ENCODE measurements at places on chromosomes 2 and 18.

GRCh38 chr18:30352551-30353168 is 689.9 kb downstream of the DSC3 start:
- DNase-seq, result no peak

GRCh38 chr2:8276026-8276425 is 405.8 kb upstream of the ID2 start:
- no peak for DNase-seq

- no peak for DNase-seq
Measured at GRCh38 chr2:120246546-120247300, 5.9 kb upstream of the RALB start.

GRCh38 chr2:75960472-75961009 is 249.8 kb upstream of the GCFC2 start:
- no peak for DNase-seq

GRCh38 chr2:191064590-191064989 is 50.6 kb upstream of the STAT1 start:
- no peak for DNase-seq

DNA sequence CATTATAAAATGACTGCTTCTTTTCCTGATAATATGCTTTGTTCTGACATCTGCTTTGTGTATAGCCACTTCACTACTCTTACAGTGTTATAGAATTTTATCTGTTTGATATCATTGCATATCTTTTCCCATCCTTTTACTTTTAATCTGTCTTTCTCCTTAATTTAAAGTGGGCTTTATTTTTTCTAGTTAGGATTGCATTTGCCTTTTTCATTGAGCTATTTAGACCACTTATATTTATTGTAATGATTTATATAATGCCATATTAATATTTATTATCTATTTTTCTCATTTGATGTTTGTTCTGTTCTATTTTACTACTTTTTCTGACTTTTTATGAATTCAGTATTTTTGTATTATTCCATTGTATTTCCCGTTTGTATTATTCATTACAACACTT is 758.7 kb downstream of the TMEM182 start:
- no peak for DNase-seq

GRCh38 chr2:98894331-98895000 is 41.6 kb downstream of the CRACDL start:
- no peak for DNase-seq

DNA sequence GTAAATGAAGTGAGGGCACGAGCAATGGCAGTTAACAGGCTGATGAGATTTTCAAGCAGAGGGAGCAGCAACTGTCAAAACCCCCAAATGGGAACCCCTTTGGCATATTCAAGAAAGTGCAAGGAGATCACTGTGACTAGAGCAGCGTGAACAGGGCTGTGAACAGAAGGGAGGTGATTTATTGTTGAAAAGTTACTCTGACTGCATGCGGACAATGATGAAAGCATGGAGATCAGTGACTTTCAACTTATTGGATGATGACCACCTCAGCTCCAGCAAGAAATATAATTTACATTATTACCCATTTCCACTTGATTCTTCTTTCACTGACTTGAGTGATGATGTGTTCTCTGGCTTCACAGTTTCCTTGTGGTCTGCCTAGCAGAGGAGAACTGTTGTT is 187.8 kb upstream of the BOD1L2 start:
- DNase-seq, result no peak

DNA sequence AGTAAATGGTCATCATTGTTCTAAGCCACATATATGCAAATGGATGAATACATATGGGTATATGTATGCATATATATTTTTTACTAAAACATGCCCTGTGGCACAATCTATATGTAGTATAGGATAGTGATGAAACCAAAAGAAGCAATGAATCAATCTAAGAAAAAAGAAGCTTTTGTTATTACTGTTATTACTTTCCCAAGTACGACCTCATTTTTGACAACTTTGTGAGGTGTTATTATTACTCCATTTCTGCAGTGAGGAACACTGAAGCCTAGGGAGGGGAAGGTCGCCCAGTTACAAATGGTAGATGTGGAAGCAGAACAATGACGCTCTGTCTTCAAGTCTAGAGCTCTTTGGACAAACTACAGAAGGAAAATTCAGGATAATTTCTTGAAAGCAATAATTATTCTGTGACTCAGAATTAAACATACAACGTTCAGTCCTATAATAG is 38.3 kb downstream of the STAT4 start:
- no peak for DNase-seq

GRCh38 chr2:69345434-69345833 is 41.6 kb downstream of the GFPT1 start:
- no peak for DNase-seq

GRCh38 chr18:21444465-21445212 is 155.9 kb downstream of the ESCO1 start:
- no peak for DNase-seq

DNA sequence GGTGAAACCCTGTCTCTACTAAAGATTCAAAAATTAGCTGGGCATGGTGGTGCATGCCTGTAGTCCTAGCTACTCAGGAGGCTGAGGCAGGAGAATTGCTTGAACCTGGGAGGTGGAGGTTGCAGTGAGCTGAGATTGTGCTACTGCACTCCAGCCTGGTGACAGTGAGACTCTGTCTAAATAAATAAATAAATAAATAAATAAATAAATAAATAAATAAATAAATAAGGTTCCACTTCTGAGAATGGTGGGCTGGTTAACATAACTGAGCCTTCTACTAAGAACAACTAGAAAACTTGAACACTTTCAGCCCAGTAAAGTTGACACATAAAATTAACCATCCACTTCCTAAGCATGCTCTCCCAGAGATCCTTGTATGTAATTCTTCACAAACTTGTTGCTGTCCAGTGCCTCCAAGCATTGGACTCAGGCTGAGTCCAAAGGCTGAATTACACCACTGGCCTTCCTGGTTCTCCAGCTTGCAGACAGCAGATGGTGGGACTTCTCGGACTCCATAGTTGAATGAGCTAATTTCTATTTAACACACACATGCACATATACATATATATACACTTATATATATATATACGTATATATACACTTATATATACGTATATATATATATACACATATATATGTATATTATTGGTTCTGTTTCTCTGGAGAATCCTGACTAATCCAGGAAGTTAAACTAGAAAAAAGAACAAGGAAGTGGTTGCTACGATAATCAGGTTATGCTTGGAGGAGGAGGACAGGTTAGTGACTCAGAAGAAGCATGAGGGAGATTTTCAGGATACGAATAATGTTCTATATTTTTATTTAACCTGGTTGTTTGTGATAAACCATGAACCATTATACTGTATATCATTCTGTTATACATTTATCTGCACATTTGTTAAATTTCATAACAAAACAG is 348.8 kb downstream of the METTL4 start:
- no peak for DNase-seq

- DNase-seq, result no peak
Measured at GRCh38 chr2:64151476-64151875, 7.3 kb upstream of the PELI1 start.

- DNase-seq, result no peak
Measured at GRCh38 chr2:19841918-19842693, 59.7 kb downstream of the TTC32 start.

GRCh38 chr2:206585335-206585734 is 57.0 kb upstream of the FAM237A start:
- DNase-seq, result no peak

DNA sequence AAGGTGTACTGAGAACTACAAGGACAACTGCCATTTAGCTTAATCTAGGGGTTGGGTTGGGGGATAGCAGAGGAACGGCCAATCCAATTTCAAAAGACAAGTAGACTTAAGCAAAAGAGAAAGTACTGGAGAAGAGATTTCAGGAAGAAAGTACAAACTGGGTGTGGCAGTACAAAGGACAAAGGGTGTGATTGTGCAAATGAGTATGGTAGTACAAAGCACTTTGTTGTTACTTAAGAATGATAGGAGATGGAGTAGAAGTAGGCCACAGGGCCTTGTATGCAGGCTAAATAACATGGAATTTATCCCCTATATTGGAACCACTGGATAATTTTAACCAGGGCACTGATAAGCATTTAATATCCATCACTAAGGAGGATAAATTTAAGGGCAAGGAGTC is 4.7 kb upstream of the ORC2 start:
- no peak for DNase-seq

GRCh38 chr2:72843301-72843700 is 17.5 kb upstream of the EXOC6B start:
- no peak for DNase-seq

- DNase-seq, result no peak
Measured at GRCh38 chr2:74688881-74689280, 34.8 kb downstream of the SEMA4F start.

DNA sequence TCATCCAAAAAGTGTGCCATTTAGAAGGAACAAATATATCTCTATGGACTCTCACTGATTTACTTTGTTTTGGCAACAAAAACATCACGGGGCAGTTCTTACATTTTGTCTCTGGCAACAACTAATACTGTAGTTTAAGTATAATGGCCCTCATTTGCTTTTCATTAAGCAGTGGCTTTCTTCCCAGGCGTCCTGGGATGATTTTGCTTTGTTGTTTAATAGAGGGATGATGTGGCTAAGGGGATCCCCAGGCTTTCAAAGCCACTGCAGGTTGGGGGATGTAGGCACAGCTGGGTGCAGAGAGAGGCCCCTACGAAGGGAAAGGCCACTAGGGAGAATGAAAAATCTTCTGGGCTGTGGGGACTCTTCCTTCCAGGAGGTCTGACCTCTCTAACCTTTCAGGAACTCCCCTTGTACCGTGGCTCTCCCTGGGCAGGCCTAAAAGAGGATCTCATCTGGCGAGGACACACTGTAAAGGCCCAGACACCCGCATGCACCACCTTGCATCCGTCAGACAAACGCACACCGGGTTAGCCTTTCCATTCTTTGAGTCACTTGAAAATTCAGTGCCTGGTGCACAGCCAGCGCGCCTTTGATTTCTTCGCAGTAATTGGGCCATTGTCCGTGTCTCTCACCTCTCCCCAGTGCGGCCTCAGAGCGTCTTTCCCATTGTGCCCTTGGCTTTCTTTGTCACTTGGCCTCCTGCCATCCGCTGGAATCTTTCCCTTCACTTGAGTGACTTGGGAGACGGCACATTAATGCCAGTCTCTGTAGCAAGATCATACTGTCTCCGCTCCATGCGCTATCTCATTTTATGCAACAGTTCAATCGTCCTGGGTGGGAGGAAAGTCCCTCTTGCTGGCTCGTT is 40.3 kb upstream of the AFF3 start:
- no peak for DNase-seq

- no peak for DNase-seq
Measured at GRCh38 chr2:44651974-44652373, 289.5 kb upstream of the SIX3 start.

DNA sequence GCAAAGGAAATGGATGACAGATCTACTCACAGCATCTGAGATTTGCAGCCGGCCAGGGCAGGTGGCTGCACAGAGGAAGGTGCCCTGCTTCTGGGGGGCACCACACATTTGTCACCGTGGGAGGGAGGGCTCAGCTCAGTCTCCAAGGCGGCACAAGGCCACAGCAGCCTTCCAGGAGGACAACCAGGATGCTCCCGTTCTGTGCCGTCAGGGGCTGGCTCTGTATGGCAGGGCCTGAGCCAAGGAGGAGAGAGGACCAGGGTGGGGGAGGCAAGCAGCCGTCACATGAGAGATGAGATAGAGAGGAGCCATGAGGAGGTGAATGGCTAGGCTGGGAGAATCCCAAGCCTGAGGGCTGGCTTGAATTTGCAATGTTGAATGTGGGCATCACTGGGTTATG is 4.6 kb upstream of the BOK start:
- DNase-seq, result no peak

DNA sequence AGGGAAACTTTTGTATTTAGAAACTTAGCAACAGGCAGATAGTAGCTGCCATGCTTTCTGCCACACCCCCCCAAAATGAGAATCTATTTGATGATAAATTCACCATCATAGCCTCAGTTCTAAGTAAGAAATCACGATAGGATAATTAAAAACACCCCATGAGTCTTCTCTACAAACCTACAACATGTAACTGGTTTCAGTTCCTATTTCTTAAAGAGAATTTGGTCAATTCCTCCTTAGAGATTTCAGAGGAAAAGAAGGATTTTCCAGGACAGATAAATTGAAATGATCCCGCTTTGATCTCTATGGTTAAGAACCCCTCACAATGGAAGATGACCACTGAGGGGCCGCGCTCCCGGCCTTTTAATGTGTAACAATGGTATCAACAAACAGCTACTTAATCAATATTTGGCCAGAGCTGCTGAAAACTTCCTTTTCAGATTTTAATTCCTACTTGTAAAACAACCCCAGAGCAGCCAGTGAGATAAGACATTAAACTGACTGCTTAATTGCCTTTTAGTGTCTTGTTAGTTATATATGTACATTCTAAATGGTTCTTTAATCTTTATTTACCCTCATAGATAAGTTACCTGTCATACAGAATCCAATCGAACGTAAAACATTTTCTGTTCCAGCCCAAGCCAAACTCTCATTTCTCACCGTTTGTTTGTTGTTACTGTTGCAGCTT is 10.1 kb downstream of the PAX3 start:
- no peak for DNase-seq

GRCh38 chr2:240095556-240096523 is 40.3 kb downstream of the COPS9 start:
- no peak for DNase-seq
